ENCODE measurements at places on chromosomes 1 and 21.

DNA sequence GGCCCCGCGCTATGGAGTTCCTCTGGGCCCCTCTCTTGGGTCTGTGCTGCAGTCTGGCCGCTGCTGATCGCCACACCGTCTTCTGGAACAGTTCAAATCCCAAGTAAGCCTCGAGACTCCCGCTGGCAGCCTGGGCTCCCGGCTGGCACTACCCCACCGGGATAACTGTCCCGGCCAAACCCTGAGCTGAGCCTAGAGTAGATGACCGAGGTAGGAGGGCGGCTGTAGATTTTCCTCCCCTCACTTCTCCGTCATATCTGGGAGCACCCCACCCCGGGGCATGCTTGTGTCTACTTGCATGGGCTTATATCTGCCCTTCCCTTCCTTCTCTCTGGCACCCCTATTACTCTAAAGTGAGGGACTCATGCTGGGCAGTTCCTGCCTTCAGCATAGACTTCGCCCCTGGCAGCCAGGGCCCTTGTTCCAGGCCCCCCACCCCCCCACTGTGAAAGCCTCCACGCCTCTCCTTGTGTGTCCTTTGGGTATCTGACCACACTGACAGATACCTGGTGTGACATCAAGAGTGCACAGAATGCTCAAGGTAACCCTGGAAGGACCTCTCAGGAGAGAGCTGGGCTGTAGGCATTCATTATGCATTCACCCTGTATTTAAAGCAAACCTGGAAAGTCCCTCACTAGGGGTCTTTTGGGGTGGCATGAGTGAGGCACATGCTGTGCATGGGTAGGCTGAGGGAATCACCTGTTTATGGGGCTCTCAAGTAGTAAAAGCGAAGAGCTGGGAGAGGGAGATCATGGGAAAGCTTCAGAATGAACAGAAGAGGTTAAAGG is 485 bp downstream of the EFNA1 start:
- DNase-seq, result no peak

DNA sequence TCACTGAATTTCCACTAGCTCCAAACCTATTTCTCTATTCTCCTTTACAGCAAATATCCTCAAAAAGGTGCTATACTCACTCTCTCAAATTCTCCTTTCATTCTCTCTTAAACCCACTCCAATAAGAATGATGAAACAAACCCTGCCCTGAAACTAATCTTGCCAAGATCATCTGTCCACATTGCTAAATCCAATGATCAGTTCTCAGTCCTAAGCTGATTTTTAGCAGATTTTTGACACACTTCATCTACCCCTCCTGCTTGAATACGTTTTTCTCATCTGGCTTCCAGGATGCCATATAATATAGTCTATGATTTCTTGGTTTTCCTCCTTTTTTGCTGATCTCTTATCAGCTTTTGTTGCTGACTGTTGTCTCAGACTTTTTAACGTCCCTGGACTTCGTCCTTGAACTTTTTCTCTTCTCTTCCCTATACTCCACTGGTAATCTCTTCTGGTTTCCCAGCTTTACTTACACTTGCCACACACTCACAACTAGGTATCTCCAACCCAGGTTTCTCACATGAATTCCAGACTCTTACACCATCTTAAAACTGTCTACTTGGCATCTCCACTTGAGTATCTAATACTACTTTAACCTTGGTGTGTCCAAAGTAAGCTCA is 35.3 kb downstream of the RERE start:
- DNase-seq, result no peak

- DNase-seq, result no peak
These were observed 35.2 kb upstream of the SIPA1L2 start for GRCh38 chr1:232664844-232665777.

- no peak for DNase-seq
These were observed 39.0 kb downstream of the SNAP47 start for GRCh38 chr1:227774051-227774731.

Data from cortex of kidney (tissue), 1 donor.